ENCODE measurements at places on chromosomes 4 and X.
A peak's percentile ranks its signal among the peaks of the same experiment; 100 is the strongest.

DNA sequence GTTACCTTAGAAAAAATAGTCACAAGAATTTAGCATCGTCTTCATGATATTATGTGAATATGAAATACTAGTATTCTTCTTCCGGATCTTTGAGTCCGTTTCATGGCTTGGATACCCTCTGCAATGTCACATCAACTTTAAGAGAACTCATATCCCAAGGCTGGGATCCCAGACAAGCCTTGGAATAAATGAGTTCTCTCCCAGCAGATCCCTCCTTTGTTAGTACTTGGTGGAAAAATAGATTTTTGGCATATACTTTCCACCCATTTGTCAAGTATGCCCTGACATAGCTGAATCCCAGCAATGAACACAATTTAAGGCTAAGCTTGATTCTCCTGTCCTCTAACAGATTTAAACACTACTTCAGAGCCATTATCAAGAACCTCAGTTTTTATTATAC lies 144.5 kb downstream of the PPARGC1A start:
- no peak for DNase-seq

- DNase-seq: no peak
Observed at GRCh38 chr4:45992728-45993127, 131.1 kb downstream of the GABRG1 start.

DNA sequence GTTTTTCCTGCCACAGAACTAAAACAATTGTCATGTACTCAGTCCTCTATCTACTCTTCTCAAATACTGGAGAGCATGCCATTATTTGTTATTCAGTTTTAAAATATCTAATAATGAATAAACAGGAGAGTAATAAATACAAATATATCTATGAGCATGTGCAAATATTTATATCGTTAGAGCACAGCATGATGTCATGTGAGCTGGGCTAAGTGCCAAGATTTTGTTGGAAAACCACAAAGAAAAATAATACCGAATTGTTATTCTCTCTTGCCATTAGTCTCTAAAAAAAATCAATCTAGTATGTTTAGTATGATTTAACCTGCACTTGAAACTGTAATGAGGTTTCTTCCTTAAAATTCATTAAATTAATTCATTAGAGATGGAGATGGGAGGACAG lies 97.3 kb downstream of the DDX60 start:
- DNase-seq: no peak

DNA sequence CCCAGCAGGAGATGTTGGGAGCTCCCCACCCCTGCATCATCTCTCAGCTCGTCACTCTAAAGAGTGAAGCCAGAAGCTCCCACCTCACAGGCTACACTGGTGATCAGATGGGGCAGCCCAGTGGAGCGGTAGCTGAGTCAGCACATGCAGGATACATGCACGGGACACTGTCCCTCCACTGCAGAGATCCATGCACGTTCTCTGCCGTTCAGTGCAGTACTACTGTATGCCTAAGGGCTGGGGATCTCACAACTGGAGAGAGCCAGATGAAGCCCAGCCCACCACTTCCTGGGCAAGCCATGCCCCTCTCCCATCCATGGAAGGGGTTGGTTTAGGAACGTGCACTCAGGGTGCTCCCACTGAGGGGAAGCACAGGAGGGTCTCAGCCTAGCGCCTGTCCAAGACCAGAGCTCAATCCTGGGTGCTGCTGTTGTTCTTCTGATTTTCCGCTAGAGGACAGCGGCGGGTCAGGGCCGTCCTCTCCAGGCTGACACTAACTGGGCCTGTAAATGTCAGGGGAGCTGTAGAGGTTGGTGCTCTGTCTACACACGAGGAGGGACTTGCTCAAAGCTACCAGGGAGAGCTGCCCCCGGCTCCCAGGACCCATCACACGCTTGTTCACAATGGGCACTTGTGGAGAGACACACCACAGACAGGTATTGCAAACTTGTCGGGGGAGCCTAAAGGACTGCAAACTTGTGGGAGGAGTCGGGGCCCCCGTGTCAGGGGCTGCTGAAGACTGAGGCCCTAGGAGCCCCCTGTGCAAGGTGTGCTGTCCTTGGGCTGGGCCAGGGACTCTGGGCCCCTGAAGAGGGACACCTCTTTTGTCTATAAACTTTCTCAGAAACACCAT lies 18.2 kb upstream of the ABLIM2 start:
- DNase-seq: peak; percentile 63

GRCh38 chr4:162853788-162854187 lies 312.9 kb downstream of the NAF1 start:
- no peak for DNase-seq

- DNase-seq: no peak
Observed at GRCh38 chrX:71974916-71975315, 64.3 kb downstream of the NHSL2 start.

DNA sequence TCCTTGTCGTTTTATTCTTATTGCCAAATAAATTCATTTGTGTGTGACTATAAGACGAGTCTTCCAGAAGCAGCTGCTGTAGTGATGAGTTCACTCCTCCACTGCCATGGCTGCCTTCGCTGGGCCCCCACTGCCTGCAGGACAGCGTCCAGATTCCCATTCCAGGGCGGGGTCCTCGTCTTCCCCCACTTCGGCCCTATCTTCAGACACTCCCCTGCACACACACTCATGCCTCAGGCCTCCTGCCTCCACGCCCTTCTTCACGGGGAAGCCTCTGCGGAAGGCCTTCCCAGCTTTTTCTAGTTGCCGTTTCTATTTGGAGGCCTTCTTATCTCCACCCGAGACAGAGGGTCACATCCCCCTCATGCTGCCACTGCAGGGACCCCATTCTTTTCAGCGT lies 80.4 kb downstream of the SHROOM2 start:
- no peak for DNase-seq

- no peak for DNase-seq
Observed at GRCh38 chr4:128768373-128768996, 41.0 kb upstream of the JADE1 start.

- DNase-seq: no peak
Observed at GRCh38 chr4:74996996-74997395, 64.1 kb downstream of the PARM1 start.

DNA sequence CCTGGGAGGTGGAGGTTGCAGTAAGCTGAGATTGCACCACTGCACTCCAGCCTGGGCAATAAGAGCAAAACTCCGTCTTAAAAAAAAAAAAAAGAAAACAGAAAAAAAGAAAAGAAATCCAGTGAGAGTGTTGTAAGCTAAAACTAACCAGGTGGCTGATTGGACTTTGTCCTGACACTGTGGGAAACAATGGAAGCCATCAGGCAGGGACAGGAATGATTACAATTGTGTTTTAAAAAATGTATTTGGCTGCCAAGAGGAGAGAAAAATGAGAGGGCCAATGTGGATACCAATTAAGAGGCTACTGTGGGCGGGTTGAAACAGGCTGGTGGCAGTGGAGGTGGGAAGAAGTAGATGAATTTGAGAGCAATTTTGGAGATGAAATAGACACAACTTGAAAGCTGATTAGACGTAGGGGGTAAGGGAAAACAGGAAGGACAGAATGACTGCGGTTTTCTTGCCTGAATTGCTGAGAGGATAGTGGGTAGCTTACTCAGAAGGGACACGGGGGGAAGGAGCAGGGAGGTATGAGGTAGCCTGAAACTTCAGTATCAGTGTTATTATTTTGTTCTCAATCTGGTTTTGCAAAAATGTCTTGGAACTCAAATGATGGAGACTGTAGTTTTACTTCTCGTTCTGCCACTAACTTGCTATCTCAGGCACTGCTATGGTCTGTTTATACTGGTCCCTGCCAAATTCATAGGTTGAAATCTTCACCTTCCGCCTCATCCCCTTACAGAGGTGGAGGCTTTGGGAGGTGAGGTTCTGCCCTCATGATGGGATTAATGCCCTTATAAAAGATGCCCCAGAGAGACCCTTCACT lies 45.6 kb upstream of the CHRNA9 start:
- peak; percentile 34 for DNase-seq

- DNase-seq: no peak
Observed at GRCh38 chr4:108586778-108587177, 33.6 kb upstream of the RPL34 start.

- no peak for DNase-seq
Observed at GRCh38 chr4:109229028-109229427, 73.4 kb downstream of the COL25A1 start.

GRCh38 chr4:112031712-112032328 lies 113.4 kb upstream of the FAM241A start:
- DNase-seq: peak; percentile 62

DNA sequence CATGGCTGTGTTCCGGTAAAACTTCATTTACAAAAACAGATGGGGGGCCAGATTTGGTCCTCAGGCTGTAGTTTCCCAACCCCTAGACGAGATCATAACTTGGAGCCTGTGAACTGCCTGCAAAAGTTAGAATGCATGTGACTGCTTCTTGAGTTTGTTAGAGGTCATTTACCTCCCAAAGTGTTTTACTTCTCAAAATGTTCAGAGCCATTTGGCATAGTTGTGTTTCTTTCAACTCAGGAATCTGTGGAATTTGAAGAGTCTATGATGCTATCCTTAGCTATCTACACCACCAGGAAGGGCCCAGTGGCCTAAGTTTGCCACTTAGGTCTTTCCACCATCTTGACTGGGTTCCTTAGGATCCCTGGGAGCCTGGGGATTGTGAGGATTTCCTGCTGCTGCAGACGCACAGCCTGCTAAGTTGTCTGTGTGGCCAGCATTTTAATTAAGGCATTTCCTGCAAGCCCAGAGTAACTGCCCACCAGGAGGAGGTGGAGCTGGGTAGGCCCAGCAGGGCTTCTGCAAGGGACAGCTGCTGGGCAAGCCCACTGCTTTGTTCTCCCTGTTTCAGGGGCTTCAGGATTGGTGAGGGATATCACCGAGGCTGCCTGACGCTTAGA lies 53.1 kb downstream of the CCNI start:
- DNase-seq: no peak

- no peak for DNase-seq
Observed at GRCh38 chr4:147194604-147195003, 248.9 kb upstream of the TTC29 start.

DNA sequence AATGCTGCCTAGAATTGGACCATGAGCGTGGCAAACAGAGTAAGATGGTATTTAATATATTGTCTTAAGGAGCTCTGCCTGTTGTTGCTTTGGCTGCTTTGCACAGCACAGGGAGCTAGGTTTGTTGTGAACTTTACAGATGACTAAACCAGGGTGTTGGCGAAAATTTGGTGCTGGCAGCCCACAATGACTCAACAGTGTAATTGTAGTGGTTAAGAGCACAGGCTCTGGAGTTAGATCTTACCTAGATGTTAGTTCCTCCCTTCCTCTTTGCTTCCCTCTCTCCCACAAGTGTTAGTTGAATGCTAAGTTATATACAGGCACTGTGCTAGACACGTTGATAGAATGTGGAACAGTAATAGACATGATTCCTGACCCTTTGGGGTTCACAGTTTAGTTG lies 128.9 kb upstream of the TRPC5 start:
- DNase-seq: no peak

DNA sequence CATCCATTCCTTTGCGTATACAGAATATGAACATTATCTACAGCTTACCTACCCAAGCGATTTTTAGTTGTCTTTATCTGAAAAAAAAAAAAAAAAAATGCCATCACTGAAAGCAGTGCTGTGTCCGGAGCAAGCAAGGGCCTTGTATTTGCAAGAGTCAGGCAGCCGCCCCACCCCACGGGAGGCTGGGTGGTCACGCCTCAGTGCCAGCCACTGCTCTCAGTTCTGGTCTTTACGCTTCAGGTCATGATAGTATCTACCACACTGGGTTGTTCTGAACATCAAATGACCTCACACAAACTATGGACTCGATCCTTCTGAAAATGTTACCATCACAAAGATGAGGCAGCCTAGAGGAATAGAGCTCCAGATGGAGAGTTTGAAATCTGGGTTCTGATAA lies 62.7 kb upstream of the HELT start:
- DNase-seq: no peak

DNA sequence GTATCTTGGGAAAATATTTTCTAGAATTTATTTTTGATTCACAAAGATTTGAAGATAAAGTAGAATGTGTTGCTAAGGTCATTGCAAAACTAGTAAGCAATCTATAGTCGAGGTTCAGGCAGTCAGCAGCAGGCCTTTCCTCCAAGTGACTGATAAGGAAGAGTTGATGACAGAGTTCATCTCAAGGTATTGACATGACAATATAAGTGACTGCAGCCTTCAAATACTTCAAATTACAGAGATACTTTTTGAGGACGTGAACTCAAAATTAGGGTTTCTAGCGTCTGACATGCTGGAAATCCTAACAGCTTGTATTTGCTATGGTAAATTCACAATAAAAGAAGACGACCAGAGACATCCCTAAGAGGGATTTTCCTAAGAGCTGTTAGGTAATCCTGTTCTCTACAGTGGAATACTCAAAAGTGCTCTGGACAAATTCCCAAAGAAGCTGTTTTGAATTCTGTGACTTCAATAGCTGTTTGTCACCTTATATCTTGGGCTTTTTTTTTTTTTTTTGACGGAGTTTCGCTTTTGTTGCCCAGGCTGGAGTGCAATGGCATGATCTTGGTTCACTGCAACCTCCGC lies 7.4 kb downstream of the ARHGAP10 start:
- DNase-seq: no peak

DNA sequence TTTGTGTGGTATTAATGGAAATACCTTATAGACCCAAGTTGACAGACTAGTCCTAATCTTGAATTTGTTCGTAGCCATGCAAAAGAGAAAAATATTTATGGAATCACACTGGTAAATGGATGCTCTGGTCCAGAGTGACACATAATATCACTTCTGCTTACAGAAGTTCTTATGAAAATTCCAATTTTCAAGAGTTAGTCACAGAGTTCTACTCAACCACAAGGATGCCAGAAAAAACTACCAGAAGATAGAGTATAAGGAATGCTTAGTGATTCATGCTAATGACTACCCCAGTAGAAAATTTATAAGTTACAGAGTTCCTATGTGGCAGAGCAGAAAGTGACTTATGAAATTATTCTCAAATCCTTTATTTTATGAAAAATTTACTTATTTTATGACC lies 1384.8 kb downstream of the FAM133A start:
- DNase-seq: no peak

DNA sequence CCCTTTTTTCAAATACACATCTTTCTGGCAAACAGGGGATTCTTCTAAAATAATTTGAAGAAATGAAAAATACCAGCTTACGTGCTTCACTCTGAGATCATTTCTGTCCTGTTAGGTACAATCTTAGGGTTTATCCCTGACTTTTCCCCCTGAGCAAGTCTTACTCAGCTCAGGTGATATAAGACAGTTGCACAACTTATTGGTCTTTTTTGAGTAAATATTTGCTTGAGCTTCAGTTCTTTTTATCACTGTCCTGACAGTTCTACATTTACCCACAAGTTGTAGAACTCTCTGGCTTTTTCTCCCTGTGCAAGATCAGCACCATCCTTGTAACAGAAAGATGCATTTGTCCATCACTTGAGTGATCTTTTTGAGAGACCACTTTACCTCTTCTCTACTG lies 84.9 kb downstream of the MID1IP1 start:
- no peak for DNase-seq

DNA sequence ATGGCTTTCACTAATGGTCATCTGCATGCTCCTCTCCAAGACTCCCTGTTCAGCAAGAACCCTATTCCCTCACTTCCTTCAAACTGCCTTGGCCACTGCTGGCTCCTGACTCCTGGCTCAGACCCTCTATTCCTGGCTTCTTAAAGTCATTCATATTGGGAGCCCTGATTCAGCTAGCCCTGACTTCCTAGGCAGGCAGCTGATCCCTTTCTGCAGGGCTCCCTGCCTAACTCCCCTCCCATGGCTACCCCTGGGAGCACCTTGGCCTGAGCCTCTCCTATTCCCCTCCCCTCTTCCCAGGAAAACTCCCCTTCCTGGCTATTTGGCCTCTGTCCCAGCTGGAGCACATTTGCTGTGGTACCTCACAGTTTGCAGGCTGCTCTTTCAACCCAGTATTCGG lies 154.9 kb upstream of the PJA1 start:
- DNase-seq: no peak

GRCh38 chr4:114512595-114513295 lies 85.9 kb upstream of the UGT8 start:
- DNase-seq: no peak

GRCh38 chr4:102687982-102688433 lies 72.8 kb downstream of the MANBA start:
- DNase-seq: peak; percentile 72
